SW 1271 (cell line): ENCODE measurements at places on chromosomes 12 and 14.

DNA sequence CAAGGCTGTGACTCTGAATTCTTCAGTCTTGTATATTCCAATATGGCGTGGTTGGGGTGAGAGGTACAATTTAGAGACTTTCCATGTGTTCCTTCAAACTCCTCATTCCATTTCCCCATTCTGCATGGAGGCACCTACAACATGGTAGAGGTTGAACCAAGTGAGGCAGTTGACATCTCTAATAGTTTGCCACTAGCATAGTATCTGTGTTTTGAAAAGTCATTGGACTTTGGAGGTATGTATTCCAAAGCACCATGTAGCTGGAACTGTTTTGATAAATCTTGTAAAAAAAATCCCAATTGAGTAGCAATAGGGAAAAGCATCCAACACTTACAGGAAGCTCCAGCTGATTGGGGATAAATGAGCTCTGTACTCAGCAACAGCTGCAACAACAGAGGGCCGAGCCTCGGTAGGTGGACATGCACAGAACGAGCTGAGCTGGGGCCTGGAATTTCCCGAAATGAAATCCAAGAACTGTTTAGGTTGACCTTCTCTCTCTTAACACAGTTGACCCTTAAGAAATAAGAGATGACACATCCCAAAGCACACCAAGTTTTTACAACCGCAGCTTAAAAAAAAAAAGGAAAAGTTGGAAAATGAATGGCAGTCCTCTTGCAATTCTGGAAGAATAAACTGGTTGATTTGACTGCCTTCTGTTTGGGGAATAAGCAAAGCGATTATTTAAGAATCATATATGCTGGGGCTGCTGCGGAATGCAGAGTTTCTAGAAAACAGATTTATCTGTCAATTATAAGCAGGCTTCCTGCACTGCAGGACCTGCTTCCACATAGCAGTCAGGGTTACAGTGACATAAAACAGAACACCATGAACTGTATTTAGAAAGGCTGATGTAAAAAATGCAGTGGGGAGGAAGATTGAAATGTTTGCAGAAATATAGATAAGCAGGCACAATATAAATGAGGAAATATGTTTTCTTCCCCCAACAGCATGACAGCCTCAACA lies 194.6 kb upstream of the KRR1 start:
- DNase-seq: peak; percentile 74

- no peak for DNase-seq
Measured at GRCh38 chr12:108594-108993, 42.0 kb downstream of the IQSEC3 start.

GRCh38 chr12:26647088-26647487 lies 185.9 kb downstream of the ITPR2 start:
- DNase-seq: no peak

DNA sequence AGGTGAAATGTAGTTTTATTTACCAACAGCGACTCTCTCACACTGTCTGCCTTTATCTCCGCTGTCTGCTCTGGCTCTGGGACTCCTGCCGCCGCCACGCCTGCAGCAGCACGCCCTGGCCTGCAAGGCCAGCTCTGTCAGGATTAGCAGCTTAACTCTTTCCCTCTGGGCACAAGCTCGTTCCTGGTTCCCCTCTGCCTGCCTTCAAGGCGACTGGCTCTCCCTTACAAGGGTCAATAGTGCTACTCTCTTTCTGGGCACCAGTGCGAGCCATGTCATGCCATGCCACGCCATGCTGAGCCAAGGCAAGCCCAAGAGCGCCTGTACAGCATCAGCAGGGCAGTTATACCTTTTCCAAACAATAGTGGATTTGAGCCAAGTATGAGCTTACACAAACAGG lies 3.6 kb upstream of the CLEC2B start:
- DNase-seq: no peak

GRCh38 chr12:15534322-15534721 lies 212.0 kb downstream of the PTPRO start:
- no peak for DNase-seq

DNA sequence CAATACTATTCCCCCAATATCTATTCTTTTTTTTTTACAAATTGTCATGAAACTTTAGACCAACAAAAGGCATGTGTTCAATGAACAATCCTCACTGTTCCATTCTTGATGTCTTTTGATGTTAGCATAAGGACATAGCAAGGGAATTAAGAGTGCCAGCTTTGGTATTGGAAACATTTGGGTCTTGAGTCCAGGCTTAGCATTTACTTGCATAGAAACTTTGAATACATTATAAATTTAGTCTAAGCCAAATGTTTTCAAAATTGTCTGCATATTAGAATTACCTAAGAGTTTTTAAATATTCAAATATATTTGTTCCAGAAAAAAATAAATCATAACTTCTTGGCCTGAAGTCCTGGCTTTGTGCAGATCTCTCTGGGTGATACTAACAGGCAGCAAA lies 406.5 kb downstream of the LRFN5 start:
- DNase-seq: no peak

DNA sequence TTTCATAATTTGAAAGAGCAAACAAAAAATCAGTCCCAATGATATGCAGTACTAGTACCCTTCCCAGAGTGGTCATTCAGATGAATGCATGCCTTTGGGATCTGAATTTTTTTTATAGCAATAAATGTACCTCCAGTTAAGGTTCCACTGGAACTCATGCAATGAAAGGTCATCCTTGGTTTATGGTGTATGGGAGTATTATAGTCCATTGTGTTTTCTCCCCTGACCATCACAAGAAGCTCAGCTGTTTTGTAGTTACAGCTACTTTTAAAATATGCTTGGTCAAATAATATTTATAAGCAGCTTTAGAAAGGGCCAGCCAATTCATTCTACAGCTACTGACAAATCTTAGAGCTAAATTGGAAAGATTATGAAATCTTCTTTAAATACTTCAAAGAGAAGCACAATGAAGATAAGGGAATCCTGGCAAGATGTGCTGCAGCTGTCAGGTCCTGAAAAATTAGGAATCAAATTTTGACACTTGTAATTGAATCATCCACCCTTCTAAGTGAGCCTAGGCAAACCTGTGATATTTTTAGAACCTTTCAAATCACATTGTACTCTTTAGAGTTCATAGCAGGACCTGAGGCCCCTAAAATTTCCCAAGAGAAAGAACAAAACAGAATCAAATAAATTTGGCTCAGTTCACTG lies 46.5 kb downstream of the IFT81 start:
- no peak for DNase-seq

GRCh38 chr14:26992403-26993115 lies 394.7 kb upstream of the NOVA1 start:
- DNase-seq: no peak

DNA sequence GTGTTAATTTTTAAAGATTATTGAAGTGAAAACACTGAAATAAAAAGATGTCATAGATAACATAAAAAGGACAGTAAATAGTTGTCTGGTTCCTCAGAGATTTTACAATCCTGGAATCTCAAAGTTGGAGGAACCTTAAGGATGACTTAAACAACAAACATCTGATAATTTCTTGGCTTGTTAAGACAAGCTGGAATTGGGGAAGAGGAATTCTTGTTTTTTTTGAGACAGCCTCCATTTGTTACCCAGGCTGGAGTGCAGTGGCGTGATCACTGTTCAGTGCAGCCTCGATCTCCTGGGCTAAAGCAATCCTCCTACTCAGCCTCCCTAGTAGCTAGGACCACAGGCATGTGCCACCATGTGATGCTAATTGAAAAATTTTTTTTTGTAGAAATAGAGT lies 2.3 kb downstream of the ZNF410 start:
- no peak for DNase-seq

- DNase-seq: no peak
Measured at GRCh38 chr12:118327391-118327790, 45.3 kb downstream of the TAOK3 start.

GRCh38 chr14:103121121-103121845 lies 2.0 kb upstream of the TNFAIP2 start:
- no peak for DNase-seq

DNA sequence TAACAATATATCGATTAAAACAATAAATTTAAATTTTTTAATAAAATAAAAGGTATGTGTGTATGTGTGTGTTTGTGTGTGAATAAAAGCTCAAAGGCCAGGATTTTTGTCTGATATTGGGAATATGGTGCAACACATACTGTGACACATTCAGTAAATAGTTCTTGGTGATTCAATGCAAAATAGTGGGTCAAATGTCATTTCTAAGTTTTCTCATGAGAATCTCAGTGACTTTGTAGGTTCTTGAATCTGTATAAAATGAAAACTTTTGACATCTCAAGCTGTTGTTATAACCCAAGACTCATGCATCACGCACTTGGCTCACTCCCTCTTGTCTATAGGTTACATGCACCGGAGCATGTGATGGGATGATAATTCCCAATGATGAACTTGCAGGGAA lies 16.2 kb upstream of the MED6 start:
- no peak for DNase-seq

DNA sequence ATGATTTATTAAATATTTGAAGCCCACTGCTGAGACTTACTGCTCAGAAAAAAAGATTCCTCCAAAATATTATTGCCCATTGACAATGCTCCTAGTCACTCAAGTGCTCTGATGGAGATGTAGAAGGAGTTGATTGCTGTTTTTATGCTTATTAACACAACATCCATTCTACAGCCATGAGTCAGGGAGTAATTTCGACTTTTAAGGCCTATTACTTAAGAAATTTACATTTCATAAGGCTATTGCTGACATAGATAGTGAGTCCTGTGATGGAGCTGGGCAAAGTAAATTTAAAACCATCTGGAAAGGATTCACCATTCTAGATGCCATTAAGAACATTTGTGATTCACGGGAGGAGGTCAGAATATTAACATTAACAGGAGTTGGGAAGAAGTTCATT lies 5.2 kb downstream of the KCNJ8 start:
- no peak for DNase-seq

GRCh38 chr14:26281280-26281998 lies 316.4 kb downstream of the NOVA1 start:
- DNase-seq: no peak

GRCh38 chr12:40034156-40034555 lies 71.7 kb downstream of the SLC2A13 start:
- no peak for DNase-seq

DNA sequence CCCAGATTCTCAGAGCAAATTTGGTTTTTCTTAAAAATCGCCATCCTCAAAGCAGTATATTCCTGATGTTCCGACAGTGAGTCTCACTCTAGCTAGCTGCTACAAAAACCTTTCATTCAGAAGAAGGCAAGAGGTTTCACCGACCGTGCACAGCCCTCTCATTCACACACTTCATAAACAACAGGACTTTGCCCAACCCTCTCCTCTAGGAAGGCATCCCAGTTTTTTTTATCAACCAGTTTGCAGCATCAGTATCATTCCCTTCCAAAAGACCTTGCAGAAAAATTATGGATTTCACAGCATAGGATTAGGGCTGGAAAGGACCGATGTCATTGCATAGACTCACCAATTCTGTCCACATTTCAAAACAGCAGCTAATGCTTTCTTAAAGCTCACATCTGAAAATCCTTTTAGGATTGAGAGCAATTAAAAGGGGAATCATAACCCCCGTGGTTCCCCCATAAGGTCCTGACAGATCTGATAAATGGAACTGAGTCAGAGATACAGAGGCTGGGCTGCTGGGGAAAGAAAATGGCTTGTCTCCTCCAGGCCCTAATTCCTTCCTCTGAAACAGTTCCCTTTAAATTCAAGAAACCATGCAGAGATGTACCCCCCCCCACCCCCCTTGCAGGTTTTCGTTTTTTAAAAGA lies 597 bp downstream of the SVOP start:
- DNase-seq: no peak

DNA sequence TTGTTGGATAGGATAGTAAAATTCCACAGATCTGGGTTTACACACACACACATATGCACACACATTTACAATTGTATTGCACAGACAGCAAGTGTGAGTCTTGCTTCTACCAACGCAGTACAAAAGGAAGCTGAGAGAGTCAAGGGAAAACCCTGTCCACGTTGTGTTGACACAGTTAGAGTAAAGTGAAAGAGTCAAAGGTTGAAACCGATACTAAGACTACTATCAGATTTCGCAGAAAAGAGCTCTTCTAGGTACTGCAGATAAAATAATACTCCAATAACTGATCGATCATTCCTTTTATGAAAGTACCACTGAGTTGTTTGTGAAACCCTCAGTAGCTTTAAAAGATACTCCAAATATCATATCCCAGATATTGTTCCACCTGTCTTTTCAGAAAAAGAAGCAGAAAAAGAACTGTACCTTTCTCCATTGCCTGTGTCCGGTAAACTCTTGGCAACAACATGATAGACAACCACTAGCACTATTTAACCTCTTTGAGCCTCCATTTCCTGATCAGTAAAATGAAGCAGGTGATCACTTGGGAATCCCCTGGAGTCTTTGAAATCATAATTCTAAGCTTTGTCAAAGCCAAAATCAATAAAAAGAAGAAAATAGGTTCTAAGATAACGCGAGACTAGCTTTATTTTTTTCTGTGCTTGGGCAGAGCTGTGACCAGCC lies 224.6 kb upstream of the FOXN3 start:
- no peak for DNase-seq

- DNase-seq: no peak
Measured at GRCh38 chr12:50041062-50041860, 16.0 kb upstream of the RACGAP1 start.

DNA sequence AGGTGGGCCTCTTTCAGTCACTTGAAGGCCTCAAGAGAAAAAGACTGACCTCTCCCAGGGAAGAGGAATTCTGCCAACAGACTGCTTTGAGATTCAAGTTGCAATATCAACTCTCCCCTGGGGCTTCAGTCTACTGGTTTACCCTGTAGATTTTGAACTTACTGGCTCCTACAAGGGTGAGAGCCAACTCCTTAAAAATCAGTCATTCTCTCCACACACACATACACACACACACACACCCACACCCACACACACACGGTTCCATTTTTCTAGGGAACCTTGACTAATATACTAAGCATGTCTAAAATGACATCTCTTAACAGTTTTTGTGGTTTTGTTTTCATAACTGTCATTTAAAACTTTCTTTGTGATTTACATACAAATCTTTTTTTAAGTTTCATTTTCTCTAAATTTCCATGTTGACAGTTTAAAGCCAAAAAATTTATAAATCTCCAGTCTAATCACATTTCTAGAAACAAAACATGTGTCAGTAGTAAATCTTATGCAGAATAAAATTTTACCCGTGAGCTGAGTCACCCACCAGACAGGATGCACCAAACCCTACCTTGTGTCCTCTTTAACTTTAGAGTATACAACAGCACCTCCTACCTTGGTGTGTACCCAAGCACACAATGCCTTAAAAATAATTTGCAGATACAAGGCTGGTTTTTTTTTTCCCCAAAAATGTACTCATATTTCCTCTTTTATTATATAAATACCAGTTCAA lies 394.6 kb downstream of the AEBP2 start:
- no peak for DNase-seq

GRCh38 chr12:50574601-50575348 lies 70.0 kb downstream of the DIP2B start:
- DNase-seq: no peak

GRCh38 chr12:115149279-115149678 lies 465.3 kb upstream of the TBX3 start:
- no peak for DNase-seq
